ENCODE measurements at places on chromosomes 11 and 22. TPM values are rescaled to one million over a fixed set of nuclear protein-coding genes. Genes with fewer than 3 reads are reported as not detected.

Gene SEC14L6
- not detected for total RNA-seq

Gene UEVLD
- total RNA-seq: 20.7 TPM

Gene KCNC1
- total RNA-seq: not detected

Gene CBLIF
- not detected for total RNA-seq

Gene DKK3
- total RNA-seq: not detected

Gene POTEH
- not detected for total RNA-seq

Gene EXT2
- 35.1 TPM for total RNA-seq

Gene BTG4
- not detected for total RNA-seq

Gene MYRF
- 1.1 TPM for total RNA-seq

Gene OR52I1
- not detected for total RNA-seq

Gene NRXN2
- not detected for total RNA-seq

Gene GRIK4
- 0.02 TPM for total RNA-seq

Gene MEI1
- 14.2 TPM for total RNA-seq

Gene SLC22A6
- total RNA-seq: not detected

Gene FGF19
- total RNA-seq: not detected

Gene HSPB2
- not detected for total RNA-seq

Gene CTSC
- total RNA-seq: 67.1 TPM

Gene DNAJC24
- total RNA-seq: 19.0 TPM
